ENCODE measurements at places on chromosomes 13 and 19.

DNA sequence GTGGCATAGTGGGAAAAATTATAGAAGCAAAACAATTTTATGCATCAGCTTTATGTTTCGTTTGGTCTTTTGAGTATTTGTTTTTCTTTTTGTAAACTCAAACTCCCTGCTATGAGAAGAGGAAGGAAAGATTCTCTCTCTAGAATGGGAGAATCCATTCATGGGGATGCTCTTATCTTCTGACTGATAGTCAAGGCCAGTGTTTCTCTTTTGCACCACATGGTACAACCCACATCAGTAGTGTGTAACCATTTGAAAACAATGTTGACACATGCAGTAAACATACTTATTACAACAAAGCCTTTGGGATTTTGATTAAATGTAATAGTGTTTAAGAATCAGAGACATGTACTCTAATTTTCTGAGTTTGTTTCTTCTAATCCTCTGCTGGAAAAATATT lies 490.5 kb downstream of the MYO16 start:
- no peak for DNase-seq

DNA sequence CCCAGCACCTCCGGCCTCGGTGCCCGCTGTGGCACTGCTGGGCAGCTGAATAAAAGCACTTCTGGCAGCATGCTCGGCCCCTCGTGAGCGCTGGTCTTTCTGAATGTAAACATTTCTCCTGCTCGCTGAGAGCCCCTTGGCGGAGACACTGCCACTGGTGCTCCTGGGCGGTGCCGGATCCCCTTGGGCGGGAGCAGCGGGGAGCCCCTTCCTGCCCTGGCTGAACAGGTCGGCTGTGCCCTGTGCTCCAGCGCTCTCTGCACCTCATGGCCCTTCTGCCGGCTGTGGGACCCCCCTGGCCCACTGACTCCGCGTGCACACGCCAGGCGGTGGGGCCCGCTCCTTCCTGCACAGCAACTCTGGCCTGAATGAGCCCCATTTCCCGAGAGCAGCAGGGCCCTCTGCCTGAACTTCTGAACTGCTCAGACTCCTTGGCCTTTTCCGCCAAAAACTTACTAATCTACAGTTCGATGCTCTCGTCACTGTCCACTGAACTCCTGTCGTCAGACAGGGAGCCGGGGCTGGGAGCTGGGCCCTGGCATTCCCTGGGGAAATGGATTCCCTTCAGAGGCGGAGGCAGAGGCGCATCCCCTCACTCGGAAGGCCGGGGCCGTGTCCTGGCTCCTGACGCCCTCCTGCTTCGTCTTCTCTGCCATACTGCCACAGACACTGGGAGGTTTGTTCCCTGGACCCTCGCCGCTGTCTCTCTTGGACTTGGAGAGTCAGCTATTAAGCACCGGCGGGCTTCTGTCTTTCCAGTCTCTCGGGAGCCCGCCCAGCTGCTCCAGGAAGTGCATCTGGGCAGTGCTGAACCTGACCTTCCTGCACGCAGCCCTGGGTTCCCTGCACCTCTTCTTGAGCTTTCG lies 14.2 kb downstream of the RB1 start:
- no peak for DNase-seq

- DNase-seq = no peak
Observed at GRCh38 chr19:10550336-10550735, 6.6 kb downstream of the ATG4D start.

- no peak for DNase-seq
Observed at GRCh38 chr19:645912-646778, 6.5 kb downstream of the FGF22 start.

GRCh38 chr19:50553134-50553703 lies 15.0 kb downstream of the LRRC4B start:
- DNase-seq = no peak

- DNase-seq = no peak
Observed at GRCh38 chr13:85543144-85543543, 256.1 kb downstream of the SLITRK6 start.

GRCh38 chr13:99624936-99625540 lies 123.8 kb downstream of the TM9SF2 start:
- no peak for DNase-seq

- DNase-seq = no peak
Observed at GRCh38 chr13:29953542-29953941, 103.1 kb upstream of the UBL3 start.

DNA sequence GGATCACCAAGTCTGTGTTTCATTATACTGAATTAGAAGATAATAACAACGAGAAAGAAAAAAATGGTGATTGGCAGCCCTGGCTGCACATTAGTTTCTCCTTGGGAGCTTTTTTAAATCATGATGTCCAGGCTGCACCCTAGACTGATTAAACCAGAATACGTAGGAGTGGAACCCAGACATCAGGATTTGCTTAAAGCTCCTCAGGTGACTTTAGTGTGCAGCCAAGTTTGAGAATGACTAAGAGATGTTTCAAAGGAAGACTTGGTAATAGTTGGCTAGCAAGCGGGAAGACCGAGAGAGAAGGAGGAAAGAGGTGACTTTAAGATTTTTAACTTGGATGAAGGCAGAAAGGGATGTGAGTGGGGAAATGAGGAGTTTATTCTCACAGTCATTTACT lies 71.4 kb upstream of the SERP2 start:
- no peak for DNase-seq

DNA sequence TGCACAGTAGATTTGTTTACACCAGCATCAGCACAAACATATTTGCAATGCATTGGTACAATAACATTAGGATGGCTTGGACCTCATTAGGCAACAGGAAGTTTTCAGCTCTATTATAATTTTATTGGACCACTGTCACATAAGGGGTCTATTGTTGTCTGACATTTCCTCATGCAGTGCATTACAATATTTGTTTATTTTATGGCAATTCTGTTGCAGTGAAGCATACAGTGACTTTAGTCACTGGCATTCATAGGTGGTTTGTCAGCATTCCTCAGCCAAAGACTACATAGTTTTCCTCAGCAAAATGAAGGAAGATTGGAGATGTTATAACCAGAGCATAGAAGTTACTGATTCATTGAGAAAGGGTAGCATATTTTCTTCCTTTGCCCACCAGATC lies 1732.9 kb downstream of the PCDH9 start:
- DNase-seq = peak; percentile 1

DNA sequence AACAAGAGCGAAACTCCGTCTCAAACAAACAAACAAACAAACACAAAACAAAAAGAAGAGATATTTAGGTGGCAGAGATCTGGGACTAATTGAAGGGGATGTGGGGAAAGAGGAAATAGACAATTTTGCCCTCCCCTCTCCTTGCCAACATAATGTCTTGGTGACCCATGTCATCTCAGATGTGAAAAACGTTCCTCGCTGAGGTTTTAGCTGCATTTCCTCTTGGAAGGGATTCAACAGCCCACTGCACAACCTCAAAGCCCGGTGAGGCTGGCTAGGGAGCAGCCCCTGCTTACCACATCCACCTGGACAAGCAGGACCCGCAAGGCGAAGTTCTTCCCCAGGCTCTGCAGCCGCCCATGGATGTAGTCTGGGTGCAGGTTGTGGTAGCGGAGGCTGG lies 4.9 kb downstream of the ERCC1 start:
- DNase-seq = no peak
